ENCODE measurements at places on chromosomes 16 and 17. TPM values are rescaled to one million over a fixed set of nuclear protein-coding genes. Genes with fewer than 3 reads are reported as not detected.

The HSD11B2 gene
- total RNA-seq = not detected

DNA sequence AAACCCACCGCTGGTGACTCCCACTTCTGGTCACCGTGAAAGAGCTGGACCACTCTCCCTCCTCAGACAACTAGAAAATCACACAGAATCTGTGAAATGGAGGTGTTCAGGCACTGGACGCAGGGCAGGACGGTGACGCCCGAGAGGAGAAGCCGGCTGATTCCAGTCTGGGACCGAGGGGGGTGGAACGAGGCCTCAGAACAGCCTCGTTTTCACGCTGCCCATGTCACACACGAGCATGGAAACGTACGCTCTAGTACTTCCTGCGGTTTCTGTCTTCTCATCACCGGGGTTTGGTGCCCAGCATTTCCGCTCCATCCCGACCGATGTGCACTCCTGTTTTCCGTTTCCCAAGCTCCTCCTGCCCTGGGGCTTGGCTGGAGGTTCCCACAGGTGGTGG, 101.8 kb upstream of the METRNL start:
- DNase-seq = no peak

GRCh38 chr17:27457731-27458523, 1.7 kb downstream of the KSR1 start:
- DNase-seq = peak; percentile 35

- DNase-seq = no peak
Observed at GRCh38 chr16:57775661-57776469, 26.4 kb downstream of the KIFC3 start.

DNA sequence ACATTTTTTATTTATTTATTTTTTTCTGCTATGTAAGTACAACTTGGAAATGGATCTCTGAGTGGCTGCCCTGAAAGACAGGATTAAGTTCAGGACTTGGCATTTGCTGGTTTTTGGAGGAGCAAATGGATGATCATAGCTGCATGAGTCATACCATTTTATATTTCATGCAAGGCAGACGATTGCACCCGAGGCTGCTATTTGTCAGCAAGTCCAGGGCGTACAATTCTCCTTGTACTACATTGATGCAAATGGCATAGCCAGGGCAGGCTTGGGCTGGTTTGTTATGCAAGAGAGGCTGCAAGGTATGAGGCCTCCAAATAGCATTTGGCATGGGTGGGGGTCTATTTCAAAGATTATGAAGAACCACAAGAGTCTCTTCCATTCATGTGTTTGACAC, 81.2 kb upstream of the CACNG3 start:
- DNase-seq = no peak

DNA sequence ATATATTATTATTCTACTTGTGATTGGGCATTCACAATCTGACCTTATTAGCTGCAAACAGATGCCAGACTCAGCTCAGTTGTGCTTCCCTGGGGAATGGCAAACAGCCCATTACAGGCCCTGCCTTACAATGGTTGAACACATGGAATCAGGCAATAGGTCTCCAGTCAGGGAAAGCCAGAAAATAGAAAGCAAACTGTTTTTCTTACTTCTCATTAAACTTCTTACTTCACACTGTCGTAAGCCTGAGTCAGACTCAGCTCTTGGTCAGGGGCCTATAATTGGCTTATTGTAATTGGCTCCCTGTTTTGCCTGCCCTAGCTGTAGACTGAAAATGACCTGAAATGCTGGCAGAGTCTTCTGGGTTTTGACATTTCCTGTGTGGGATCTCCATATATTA, 77.0 kb upstream of the CA10 start:
- no peak for DNase-seq

Data from RPMI7951 (cell line).